NCI-H1092 treated with DMSO at 0.1 percent for 48 hours (cell line): ENCODE measurements at places on chromosomes 6 and 20.

GRCh38 chr6:36478051-36478526, 35.3 kb downstream of the KCTD20 start:
- no peak for DNase-seq

GRCh38 chr6:116144605-116145004, 18.7 kb upstream of the COL10A1 start:
- no peak for DNase-seq

DNA sequence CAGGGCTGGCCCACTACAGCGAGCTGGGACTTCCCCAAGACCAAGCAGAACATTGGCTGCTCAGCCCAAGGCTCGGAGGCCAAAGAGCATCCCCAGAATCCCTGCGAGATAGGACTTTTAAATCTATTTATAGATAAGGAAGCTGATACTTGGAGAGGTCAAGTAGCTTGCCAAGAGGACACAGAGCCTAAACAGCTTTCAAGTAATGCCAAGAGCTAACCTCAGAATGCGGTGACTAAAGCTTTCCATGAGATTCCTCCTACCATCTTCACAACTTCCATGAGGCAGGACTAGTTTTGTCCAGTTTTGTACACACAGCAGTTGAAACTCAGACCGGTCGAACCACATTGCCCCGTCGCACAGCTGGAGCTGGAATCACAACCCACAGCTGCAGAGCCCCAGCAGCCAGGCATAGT, 168.1 kb upstream of the TOP1 start:
- DNase-seq: no peak

DNA sequence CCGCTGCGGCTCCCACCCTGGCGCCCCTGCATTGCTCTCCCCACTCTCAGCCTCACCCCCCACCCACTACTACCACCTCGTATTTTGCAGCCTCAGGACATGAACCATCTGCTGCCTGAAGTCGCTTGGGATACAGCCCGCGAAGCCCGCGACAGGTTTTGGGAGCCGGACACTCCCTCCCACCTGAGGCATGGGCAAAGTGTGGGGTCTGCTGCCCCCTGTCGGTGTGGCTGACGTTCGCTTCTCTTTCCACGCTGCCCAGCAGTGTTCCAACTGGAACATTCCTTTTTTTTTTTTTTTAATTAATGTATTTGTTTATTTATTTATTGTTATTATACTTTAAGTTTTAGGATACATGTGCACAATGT, 15.3 kb upstream of the LPA start:
- no peak for DNase-seq

- DNase-seq: no peak
Observed at GRCh38 chr6:39228111-39228971, 934 bp downstream of the KCNK5 start.

DNA sequence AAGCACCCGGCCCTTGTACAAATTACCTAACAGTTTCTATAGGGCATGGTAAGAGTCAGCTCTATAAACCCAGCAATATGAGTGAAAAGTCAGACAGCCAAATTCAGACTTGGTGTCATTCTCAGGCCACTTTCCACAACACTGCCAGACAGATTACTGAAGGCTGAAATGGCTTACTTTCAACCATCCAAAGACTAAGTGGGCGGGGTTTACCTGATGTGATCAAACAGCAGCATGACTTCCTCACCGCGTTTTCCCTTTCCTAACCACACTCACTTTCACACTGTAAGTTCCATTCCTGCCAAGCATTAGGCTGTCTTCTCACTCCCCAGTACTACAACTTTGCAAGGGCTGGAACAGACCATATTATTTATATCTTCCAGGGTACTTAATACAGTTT, 85.9 kb downstream of the SMLR1 start:
- DNase-seq: no peak

GRCh38 chr20:5923493-5923892, 26.8 kb downstream of the TRMT6 start:
- no peak for DNase-seq

DNA sequence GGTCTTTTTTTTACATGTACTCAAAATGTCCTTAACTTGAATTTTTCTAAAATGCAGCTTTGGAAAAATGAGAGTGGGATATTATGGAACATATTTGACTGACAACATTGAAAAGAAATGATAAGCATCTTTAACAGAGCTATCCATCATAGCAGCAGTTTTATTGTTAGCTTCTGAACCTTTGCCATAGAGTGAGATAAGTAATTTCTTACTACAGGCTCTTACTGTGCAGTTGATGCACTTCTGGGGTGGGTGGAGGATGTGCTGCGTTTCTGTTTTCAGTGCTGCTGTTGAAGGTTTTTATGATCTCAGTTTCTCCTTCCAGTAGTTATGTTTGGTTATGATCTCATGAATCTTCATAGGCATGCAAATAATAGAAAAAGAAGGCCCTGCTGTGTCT, 267.0 kb downstream of the TMEM242 start:
- no peak for DNase-seq

GRCh38 chr6:37691904-37692806, 5.5 kb downstream of the MDGA1 start:
- DNase-seq: peak; percentile 47

GRCh38 chr6:155274533-155274932, 10.7 kb downstream of the CLDN20 start:
- DNase-seq: no peak

GRCh38 chr20:23584434-23585199, 16.3 kb upstream of the CST9L start:
- no peak for DNase-seq

DNA sequence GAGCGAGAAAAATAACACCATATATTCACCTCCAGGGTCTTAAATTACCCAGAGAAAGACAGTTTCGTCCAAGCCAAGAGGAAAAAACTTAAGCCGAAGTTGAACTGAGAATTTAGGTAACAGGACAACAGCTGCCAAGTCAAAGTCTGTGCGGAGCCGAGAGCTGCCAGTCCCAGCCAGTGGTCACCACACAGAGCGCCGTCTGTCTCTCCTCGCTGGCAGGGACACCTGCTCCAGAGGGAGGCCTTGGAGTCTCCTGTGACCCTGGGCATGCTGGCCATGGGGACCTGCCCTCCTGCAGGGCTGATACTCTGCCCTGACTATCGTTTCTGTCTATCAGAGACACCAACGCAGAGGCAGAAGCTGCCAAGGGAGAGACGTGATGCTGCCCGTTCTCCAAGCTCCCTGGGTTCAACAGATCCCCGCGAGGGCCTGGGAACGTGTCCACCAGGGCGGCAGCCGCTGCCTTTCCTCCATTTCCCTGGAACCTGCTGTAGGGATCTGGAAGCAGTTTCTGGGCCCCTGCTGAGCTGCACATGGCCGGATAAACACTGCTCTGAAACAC, 341.3 kb downstream of the SMOC2 start:
- DNase-seq: no peak

DNA sequence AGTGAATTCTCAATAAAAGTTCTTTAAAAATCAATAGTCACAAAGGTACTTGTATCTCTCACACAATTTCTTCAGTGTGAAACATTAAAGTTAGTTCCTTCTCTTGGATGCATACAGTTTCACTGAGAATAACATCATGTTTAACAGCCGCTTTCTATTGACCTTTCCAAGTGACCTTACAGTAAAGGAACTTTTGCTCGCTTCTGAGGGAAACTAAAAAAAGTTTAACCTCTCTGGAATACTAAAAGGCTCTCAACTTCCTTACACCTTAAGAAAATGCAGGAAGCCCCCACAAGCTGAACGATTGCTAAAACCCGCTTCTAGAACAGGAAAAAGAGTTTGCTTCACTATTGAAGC, 1.3 kb downstream of the RRAGD start:
- no peak for DNase-seq

DNA sequence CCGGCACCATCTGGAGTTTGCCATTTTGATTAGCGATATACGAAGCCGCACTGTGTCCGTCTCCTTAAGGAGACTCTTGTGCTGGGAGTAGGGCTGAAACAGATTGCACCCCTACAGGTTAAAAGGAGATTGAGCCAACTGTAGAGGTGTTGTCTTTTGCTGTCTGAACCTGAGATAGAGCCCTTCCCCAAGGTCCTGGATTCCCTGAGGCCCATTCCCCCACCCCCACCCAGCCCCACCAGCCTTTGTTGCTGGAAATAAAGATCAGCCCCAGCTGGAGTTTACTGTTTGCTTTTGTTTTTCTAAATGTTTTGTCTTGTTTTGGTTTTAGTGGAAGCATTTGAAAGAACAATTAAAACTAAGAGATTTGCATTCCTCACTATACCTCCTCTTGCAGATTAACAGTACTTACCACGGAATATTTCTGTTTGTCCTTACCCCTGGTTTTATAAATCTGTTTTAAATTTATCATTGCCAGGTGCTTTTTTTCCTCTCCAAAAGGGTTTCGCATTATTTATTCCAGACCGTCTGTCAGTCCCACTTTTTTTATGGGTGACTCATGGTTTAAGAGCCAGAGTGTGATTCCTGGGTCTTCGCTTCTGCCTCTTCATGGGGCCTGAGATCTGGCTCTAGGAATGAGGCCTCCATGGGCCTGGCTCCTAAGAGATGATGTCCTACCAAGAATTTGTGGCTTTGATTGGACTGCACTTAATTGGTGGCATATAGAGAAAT, 169.2 kb downstream of the DTNBP1 start:
- DNase-seq: no peak

- no peak for DNase-seq
Observed at GRCh38 chr6:147538821-147539220, 30.3 kb downstream of the SAMD5 start.

- no peak for DNase-seq
Observed at GRCh38 chr6:56911847-56912246, 43.1 kb upstream of the BEND6 start.

DNA sequence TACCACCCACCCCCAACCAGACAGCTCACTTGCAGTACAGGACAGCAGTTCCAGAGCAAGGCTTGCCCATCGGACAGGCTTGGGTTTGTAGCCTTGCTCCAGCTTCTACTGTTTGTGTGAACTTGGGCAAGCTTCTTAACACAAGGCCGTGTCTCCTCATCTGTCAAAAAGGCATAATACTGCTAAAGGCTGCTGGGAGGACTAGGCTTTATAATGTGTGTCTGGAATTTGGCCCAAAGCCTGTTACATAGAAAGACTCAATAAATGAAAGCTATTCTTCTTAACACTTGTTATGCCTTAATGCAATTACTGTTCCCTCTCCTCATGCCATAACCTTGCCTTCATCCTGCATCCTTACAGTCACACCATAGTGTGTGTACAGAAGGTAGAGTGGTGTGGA, 43.4 kb downstream of the LYRM4 start:
- no peak for DNase-seq

DNA sequence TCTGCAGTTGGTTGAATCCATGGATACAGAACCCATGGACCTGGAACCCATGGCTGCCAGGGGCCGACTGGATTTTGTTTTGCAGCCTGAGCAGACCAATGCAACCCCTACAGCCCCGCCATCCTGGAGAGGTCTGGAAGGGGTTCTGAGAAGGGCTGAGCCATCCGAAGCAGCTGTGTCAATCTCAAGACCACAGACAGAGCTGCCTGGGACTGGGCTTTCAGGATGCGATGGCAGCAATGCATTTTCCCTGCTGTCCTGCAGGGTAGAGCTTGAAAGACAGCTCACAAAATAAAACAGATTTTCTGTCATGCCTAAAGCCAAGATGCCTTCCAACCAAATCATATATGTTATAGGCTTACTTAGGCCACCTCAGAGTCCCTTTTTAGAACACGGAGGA, 125.8 kb upstream of the NXT1 start:
- no peak for DNase-seq

- no peak for DNase-seq
Observed at GRCh38 chr6:48388044-48388443, 277.0 kb upstream of the PTCHD4 start.

DNA sequence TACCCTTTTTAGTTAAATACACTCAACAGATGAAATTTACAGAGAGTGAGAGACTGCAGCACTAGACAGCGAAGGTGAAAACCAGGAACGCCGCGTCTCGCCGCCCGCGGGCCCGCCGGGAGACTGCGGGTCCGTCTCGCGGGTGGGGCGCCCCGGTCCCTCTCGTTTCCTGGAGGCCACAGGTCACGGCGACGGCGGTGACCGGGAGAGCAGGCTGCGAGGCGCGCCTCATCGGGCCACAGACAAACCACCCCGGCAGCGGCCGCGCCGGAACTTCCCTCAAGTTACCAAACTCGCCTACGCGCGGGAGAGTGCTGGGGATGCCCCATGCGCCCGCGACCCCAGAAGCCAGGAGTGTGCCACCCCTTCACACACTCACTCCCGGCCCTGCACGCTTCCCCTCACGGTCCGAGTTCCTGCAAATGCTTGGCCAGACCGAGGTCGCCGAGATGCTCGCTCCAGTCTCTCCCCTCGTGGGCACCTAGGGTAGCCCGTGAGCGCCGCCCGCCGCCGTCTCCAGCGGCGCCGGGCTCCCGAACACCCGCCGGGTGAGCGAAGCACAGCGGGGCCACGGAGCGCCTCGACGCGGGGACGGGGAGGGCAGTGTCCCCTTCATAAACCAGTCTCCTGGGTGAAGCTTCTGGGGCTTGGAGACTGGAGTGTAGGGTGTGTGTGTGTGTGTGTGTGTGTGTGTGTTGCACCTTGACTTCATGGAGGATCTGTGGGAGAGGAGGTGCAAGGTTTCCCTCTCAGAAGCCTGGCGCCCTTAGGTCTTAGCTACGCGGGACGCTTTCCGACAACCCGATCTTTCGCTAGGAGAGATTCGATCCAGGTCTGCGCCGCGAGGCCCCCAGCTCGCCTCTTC, 1.4 kb downstream of the BACH2 start:
- peak; percentile 54 for DNase-seq

DNA sequence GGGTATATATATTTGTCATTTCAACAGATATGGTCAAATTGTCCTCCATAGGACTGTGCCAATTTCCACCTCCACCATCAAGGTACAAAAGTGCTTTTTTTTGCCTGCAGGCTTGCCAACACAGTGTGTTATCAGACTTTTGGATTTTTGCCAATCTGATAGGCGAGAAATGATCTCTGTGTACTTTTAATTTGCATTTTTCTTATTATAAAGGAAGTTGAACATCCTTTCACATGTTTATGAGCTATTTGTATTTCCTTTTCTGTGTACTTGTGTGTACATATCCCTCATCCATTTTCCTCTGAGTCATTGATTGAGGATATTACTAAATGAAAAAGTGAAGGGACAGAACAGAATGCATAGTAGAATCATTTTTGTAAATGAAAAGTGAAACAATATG, 39.0 kb upstream of the PTPN1 start:
- DNase-seq: no peak

GRCh38 chr6:26258212-26258977, 106.6 kb upstream of the BTN3A2 start:
- DNase-seq: no peak

- no peak for DNase-seq
Observed at GRCh38 chr6:41214559-41215238, 13.4 kb upstream of the TREML4 start.

GRCh38 chr6:98871821-98872220, 37.4 kb downstream of the POU3F2 start:
- DNase-seq: no peak

- peak; percentile 64 for DNase-seq
Observed at GRCh38 chr6:98836025-98836961, 1.9 kb downstream of the POU3F2 start.
